ENCODE measurements at places on chromosomes 3 and 15.

- H3K4me3 ChIP-seq, result no peak overlapping the region
- no peaks in the 10 kb centered on the region for H3K27me3 ChIP-seq
- no peaks in the 10 kb centered on the region for H3K36me3 ChIP-seq
- peak; percentile 42 for DNase-seq
Measured at GRCh38 chr3:42229942-42230688, 35.9 kb downstream of the CCK start.

DNA sequence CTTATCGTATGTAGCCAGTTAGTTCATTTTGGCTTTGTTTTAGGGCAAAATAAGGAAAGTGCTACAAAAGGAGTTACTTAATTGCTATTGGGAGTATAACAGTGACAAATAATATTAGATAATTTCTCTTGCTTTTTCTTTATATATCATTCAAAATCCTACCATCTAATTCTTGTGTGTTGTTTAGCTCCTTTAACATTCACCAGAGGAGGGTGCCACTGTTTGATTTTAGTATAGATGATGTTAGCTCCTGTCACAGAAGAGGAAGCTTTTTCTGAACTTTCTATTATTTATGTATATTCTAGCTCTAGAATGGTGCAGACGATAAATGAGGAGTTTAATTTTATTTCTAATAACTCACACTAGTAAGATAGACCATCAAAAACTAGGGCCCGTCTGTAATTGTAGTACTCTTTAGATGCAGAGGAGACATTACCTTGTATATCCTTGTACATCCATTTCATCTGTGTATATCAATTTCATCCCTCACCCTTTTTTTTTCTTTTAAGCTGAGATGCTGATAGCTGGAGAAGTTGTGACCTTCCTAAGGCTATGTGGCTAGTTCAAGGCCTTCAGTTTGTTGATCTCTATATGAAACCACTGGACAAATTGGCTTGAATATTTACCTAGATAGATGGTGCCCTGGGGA is 3.0 kb downstream of the PPM1L start:
- no peak overlapping the region for H3K27ac ChIP-seq
- peaks cover 14% of the 10 kb centered on the region for H3K4me1 ChIP-seq
- H3K27me3 ChIP-seq, result no peaks in the 10 kb centered on the region
- H3K4me3 ChIP-seq, result no peak overlapping the region

GRCh38 chr3:180980611-180981010 is 8.9 kb downstream of the DNAJC19 start:
- no peak for DNase-seq
- H3K27me3 ChIP-seq, result no peaks in the 10 kb centered on the region
- no peaks in the 10 kb centered on the region for H3K4me1 ChIP-seq
- no peak overlapping the region for H3K27ac ChIP-seq
- H3K4me3 ChIP-seq, result no peak overlapping the region
- H3K36me3 ChIP-seq, result peaks cover 32% of the 10 kb centered on the region

- no peaks in the 10 kb centered on the region for H3K27me3 ChIP-seq
- no peaks in the 10 kb centered on the region for H3K4me1 ChIP-seq
- no peak for DNase-seq
- H3K36me3 ChIP-seq, result no peaks in the 10 kb centered on the region
Measured at GRCh38 chr15:77886805-77887448, 190.6 kb downstream of the TBC1D2B start.

- H3K27me3 ChIP-seq, result no peaks in the 10 kb centered on the region
- H3K27ac ChIP-seq, result no peak overlapping the region
Measured at GRCh38 chr3:182399978-182400737, 393.1 kb upstream of the ATP11B start.

DNA sequence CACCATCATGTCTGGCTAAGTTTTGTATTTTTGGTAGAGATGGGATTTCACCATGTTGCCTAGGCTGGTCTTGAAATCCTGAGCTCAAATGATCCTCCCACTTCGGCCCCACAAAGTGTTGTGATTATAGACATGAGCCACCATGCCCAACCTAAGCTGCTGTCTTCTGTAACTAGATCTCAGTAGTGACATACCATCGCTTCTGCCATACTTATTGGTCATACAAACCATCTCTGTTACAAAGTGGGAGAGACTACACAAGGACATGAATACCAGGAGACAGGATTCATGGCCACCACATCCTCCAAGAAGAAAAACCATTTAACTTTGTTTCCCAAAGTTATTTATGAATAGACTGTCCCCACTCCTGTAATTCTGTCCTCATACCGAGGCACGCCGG is 81.3 kb downstream of the SMAD6 start:
- no peak for DNase-seq
- H3K36me3 ChIP-seq, result no peaks in the 10 kb centered on the region
- H3K27me3 ChIP-seq, result no peaks in the 10 kb centered on the region
- H3K27ac ChIP-seq, result no peak overlapping the region
- no peaks in the 10 kb centered on the region for H3K4me1 ChIP-seq

Measured in PC-9 (cell line).